ENCODE measurements at places on chromosomes 1 and 21. TPM values are rescaled to one million over a fixed set of nuclear protein-coding genes. Genes with fewer than 3 reads are reported as not detected.

The EPHX1 gene
- total RNA-seq: 2.0 TPM

The B4GALT2 gene
- 20.1 TPM for total RNA-seq

The UBASH3A gene
- 68.7 TPM for total RNA-seq

The HENMT1 gene
- total RNA-seq: 40.5 TPM

The TCP10L gene
- 0.68 TPM for total RNA-seq

GRCh38 chr1:181662606-181663005 is 179.3 kb downstream of the CACNA1E start:
- DNase-seq: no peak

DNA sequence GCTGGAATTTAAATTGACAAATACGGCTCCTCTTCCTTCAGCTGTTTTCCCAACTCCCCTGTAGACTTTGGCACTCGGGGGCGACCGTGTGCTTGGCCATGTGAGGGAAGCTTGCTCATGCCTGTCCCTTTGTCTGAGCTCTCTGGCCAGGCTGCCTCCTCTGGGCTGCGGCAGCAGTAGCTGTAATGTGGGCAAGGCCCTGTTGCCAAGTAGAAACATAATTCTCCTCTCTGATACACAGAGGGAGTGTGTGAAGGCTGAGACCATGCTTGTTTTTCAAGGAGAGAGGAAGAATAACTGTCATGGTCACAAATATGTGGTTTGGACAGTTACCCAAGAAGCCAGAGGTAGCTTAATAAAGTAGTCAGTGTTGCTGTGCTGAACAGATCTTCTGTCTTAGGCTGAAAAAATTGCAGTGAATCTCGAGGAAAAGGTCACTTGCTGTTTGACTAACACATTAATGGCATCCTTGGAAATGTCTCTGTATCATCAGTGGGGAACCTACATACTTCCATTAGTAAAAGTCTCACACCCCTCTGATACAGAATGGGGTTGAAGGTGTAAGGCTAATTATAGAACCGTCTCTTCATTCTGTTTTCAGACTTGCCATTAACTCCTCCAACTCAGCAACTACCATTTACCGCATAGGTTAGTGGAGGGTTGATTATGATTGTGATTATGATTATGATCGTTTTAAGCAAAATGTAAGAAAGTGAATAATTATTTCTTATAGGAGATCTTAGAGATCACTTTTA is 94.6 kb downstream of the TGFB2 start:
- no peak for DNase-seq

- DNase-seq: no peak
Measured at GRCh38 chr1:168821434-168821833, 92.4 kb upstream of the DPT start.

- DNase-seq: no peak
Measured at GRCh38 chr1:203992440-203992839, 80.5 kb upstream of the SOX13 start.

DNA sequence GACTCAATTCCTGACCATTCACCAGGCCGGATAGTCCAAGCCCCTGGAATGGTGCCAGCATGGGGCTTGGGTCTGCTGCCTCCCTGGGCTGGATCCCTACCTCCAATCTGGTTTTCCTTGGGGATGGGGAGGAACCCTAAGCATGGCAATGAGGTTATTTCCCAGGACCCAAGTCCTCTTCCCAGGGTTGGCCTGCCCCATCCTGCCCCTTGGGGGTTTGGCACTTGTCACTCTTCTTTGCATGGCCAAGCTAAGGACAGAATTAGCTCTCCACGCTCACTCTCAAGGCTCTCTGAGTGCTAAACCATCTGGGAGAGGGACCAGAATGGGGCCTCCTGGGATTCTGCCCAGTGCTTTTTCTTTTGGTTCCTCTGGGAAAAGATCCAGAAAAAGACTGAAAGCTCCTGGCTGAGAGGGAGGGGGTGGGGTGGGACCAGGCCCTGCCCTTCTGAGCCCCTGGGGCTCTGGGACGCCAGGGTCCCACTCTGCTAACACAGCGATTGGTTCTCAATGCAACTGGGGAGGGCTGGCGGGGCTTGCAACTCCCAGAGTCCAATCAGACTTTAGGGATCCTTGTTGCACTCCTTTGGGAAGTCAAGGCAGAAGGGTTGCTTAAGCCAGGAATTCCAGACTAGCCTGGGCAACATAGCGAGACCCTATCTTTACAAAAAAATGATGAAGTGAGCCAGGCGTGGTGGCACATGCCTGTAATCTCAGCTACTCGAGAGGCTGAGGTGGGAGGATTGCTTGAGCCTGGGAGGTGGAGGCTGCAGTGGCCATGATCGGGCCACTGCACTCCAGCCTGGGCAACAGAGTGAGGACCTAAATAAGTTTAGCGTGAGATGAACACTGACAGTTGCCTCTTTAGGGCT is 52.7 kb downstream of the DHRS3 start:
- DNase-seq: no peak

DNA sequence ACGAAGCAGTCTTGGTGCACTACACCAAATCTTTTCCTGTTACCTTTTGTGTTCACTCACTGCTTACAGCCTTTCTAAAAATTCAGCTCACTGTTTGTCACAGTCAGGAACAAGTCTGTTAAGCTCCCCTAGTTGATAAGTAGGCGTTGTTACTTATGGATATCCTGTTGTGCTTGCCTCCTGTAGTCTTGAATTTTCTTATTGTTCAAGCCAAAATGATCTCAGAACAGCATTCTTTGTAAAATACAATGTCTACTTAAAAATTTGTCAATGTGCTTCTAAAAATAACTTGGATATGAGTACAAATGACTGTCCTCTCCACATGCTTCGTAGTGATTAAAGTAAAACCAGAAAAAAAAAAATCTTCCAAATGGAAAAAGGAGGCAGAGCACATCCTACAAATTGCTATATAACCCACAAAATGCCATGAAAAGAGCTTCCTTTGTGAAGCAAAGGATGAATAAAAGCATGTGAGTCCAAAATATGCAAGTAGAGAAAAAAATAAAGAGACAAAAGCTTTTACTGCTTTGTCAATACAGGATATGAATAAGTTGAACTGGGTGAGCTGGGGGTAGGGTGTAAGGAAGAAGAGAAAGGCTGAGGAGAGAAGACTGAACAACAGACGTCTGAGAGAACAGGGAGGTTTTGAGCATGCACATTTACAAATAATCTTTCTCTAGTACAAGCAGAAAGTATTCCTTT is 228.9 kb upstream of the ADGRL4 start:
- DNase-seq: no peak

DNA sequence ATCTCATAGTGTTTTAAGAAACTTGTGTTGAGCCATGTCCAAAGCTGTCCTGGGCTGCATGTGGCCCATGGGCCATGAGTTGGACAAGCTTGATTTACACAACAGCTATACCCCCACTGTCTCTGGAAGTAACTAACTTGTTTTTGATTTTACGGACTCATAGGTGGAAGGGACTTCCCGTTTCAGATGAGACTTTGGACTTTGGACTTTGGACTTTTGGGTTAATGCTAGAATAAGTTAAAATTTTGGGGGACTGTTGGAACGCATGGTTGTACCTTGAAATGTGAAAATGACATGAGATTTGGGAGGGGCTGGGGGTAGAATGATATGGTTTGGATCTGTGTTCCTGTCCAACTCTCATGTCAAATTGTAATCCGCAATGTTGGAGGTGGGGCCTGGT is 52.6 kb upstream of the ZSWIM5 start:
- DNase-seq: no peak

GRCh38 chr1:227885648-227886502 is 61.9 kb downstream of the WNT9A start:
- DNase-seq: peak; percentile 19

DNA sequence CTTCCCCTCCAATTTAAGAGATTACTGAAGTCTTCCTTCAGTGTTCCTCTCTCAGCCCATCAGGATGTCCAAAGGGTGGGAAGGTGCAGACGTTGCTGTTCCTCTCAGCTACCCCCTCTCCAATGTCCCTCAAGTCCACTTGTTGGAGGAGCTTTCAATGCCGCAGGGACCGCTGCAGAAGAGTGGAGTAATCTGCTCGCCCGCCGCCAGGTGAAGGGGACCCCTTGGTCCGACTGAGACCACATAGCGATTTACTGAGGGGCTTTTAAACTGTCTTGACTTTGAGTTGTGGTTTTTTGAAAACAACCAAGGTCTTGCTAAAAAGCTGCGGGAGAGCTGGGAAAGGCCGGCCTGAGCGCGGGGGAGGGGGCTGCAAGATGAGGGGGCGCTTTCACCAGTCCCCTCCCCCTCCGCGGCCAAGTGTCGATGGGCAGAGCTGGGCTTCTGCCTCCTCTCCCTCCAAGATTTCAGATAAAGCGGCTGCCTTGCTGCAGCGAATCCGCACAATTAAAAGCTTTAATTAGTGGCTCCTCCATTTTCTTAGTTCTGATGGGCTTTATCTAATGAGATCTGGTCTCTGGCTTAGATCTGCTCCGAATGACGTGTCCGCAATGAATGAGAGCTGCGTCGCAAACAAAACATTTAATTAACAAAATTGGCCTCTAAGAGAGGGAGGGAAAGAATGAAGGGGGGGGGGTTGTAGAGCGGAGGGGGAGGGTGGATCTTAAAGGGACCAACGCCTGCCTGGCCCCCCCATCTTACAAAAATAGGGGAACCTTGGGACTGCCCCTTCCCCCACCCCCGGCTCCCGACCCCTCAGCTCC is 5.9 kb downstream of the LMO4 start:
- peak; percentile 23 for DNase-seq

DNA sequence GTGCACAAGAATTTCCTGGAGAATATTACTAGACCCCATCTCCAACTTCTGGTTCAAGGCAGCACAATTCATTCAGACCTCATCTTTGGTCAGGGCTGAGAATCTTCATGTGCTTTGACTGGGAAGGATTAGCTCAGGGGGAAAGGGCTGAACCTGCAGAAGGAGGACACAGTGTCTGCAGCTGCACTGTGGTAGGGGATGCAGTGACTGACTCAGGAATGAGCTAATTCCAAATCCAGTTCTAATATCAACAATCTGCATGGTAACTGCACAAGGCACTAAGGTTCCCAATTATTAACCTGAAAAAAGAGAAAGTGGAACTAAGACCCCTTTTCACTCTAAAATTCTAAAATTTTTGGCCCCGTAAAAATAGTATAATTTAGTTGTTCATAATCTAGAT is 31.6 kb downstream of the TTLL7 start:
- no peak for DNase-seq

DNA sequence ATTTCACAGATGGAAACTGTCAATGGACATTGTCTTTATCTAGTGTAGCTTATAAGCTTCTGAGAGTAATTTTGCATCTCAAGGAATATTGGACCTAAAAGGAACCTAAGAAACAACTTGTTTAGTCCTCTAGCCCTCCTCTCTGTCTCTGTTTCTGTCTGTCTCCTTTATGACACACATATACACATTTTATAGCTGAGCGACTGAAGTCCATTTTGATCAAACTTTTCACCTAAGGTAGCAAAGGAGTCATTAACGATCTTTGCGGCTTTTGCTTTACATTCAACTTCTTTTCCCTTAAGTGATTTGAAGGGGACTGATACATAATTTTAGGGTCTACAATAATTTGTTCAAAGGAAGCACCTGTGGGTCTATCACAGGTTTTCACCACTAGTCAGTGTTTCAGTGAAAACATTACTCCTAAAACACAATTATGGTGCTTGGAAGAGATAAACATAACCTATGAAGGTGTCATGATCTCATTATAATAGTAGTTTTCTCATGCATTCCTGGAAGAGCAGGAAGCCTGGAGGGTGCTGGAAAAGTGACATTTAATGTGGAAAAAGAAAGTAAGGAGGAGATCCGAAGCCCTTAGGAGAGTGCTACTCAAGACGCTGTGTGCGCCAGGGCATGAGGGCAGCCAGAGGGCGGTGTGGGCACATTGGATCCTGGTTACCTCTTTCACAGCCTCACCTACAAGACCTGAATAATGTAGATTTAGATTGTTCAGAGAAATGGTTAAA is 248.6 kb downstream of the DNM3 start:
- peak; percentile 71 for DNase-seq

DNA sequence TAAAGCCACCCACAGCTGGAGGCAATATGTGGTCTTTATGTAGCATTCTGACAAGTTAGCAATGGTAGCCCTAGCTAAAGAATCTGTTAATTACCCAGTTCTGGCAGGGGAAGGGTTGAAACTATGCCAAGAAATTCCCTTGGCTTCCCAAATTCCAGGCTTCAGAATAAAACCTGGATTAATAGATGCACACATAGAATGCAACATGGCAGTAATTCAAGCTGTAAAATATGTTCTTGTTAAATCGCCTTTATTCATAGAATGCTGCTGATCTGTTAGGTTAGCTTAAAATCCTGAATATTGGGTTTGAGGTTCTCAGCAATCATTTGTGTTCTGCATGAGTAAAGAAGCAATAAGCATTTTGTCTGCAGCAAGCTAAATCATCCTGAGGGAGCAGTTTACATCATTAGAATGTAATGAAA is 80.1 kb downstream of the ZNF326 start:
- DNase-seq: no peak

GRCh38 chr1:184531296-184531695 is 144.5 kb downstream of the C1orf21 start:
- no peak for DNase-seq

DNA sequence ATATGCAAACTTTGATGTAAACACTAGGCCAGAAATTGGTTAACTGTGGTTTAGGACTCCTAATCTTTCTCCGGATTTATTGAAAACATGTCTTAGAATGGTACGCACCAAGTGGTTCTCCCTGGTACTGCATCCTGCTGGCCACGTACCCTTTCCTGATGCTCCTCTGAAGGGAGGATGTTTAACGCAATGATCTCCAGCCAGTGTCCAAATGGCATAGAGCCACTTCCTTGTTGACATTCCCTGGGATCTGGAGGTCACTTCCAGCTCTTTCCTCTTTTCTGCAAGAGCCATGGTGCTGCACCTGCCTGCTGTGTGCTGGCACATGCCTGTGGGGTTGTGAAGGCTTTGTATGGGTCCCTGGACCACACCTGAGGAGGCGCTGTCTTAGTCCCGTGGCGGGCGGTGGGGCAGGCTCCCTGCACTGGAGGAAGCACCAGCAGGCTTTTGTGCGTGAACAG is 53.9 kb downstream of the GALNT2 start:
- no peak for DNase-seq
